A549 treated with CORT108297 at 1 μM for 4 hours (cell line): ENCODE measurements at places on chromosomes 11 and 22. TPM values are rescaled to one million over a fixed set of nuclear protein-coding genes. Genes with fewer than 3 reads are reported as not detected.

Gene ATG13
- 46.8 to 59.2 TPM (median 56.1 TPM) in 5 replicates for total RNA-seq

Gene WNT11
- total RNA-seq: 0.83 to 1.6 TPM (median 1.2 TPM) in 5 replicates

Gene LYVE1
- total RNA-seq: 0.08 to 0.28 TPM (median 0.13 TPM) in 5 replicates

Gene TCN2
- total RNA-seq: 4.2 to 5.2 TPM (median 4.6 TPM) in 5 replicates

Gene TPBGL
- 0.08 to 0.30 TPM (median 0.23 TPM) in 5 replicates for total RNA-seq

Gene FGF3
- total RNA-seq: not detected in 5 replicates

Gene FAM111B
- 7.1 to 8.6 TPM (median 7.3 TPM) in 5 replicates for total RNA-seq

Gene ANGPTL5
- 0.05 TPM in 2 of 5 replicates, not detected in the others for total RNA-seq

Gene RAB38
- total RNA-seq: 0.78 to 1.4 TPM (median 1.0 TPM) in 5 replicates

Gene CCDC87
- 0.54 to 0.72 TPM (median 0.57 TPM) in 5 replicates for total RNA-seq

Gene OR6T1
- not detected in 5 replicates for total RNA-seq

Gene PEX16
- total RNA-seq: 13.3 to 21.0 TPM (median 19.4 TPM) in 5 replicates

Gene KCNK4
- 0.07 to 0.10 TPM (median 0.09 TPM) in 3 of 5 replicates, not detected in the others for total RNA-seq

Gene OR51B5
- total RNA-seq: not detected in 5 replicates

Gene PARVB
- 35.5 to 45.1 TPM (median 40.3 TPM) in 5 replicates for total RNA-seq

Gene UBASH3B
- 38.2 to 54.2 TPM (median 47.3 TPM) in 5 replicates for total RNA-seq

Gene E2F8
- 5.5 to 6.8 TPM (median 6.2 TPM) in 5 replicates for total RNA-seq

Gene NUP160
- 24.0 to 32.5 TPM (median 30.2 TPM) in 5 replicates for total RNA-seq

Gene JOSD1
- 25.9 to 30.6 TPM (median 28.1 TPM) in 5 replicates for total RNA-seq
